H7 (cell line): ENCODE measurements at places on chromosomes 1 and 21.
A peak's percentile ranks its signal among the peaks of the same experiment; 100 is the strongest.

GRCh38 chr1:233367057-233367803, 39.7 kb downstream of the MAP3K21 start:
- DNase-seq: peak; percentile 44

DNA sequence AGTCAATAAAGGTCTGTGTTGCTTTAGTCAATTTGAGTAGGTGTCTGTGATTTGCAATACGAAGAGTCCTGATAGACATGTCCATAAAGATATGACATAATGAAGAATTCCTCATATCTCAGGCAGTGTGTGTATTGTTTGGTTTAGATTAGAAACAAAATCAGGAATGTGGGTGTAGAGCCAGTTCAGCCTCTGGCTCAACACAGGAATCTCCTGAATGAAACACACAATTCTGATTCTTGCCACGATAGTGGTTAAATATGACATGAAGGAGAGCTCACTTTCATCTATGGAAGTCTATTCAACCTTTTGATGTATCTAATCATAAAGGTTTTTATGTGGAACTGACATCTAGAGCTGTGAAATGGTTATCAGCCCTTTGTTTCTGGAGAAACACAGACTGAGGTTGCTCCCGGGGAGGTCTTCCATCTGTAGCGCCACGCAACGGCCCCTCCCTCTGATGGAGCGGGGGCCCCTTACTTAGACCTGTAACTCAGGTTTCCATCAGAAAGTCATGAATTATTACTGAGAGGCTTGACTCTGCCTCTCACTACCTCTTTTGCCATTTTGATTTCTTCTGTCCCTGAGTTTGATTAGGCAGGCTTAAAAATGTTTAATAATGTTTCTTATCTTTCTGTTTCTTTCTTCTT, 19.5 kb downstream of the TSPAN2 start:
- no peak for DNase-seq

GRCh38 chr1:223222377-223222776, 79.3 kb upstream of the TLR5 start:
- DNase-seq: no peak

GRCh38 chr1:64890699-64891447, 75.5 kb downstream of the JAK1 start:
- DNase-seq: no peak

DNA sequence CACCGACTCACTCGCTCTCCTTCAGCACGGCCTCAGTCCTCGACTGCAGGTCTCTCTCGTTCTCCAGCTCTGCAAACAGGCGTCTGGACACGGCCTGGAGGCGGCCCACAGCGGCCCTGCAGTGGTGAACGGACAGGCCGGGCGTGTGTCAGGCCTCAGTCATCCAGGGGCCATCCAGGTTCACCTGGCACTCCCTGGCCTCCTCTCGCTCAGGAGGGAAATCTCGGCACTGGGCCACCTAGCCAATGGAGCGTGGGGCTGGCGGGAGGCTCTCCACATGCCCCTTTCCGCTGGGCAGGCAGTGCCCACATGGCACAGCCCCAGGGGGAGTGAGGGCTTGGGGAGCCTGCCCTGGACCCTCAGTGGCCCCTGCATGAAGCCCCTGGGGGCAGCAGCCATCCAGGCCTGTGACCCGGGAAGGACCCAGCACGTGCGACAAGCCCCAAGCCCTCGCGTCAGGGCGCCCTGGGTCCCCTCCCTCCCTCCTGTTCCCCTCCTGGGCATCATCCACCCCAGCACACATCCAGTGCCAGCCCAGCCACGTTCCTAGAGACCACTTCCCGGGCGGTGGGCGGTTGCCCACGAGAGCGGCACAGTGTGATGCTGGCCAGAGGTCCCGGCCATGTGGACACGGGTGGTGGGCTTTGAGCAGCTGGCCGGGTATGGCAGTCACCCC, 18.1 kb downstream of the CFAP74 start:
- peak; percentile 64 for DNase-seq

DNA sequence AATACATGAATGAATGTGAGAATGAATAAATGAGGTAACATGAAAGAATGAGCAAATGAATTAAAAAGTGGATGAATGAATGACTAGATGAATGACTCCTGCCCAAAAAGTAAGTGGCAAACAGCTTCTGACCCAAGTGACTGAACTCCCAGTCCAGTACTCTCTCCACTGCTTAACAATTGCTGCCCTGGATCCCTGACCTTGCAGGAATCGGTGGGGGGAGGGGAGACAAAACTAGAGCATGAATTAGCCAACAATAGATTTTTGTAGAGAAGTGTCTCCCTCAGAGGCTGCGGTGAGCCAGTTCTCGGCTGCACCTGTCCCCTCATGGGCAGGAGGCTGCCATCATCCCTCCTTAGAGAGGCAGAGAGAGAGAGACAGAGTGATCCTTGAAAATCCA, 5.9 kb upstream of the GRIK3 start:
- DNase-seq: no peak

GRCh38 chr1:221711656-221712055, 30.2 kb downstream of the DUSP10 start:
- no peak for DNase-seq

DNA sequence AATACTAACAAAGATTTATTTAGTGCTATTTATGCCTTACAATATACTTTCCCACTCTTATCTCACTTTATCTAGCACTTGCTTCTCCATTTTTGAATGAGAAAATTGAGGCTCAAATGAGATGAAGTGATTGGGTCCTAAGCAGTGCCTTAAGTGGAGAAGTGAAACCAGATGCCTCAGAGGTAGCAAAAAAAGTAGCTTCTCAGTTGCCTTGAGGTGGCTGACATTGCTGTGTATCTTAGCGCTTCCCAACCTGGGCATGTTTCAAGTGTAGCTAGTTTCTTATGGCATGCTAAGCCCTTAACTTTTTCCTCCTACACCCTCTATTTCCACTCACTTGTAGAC, 390.4 kb downstream of the OMA1 start:
- no peak for DNase-seq

DNA sequence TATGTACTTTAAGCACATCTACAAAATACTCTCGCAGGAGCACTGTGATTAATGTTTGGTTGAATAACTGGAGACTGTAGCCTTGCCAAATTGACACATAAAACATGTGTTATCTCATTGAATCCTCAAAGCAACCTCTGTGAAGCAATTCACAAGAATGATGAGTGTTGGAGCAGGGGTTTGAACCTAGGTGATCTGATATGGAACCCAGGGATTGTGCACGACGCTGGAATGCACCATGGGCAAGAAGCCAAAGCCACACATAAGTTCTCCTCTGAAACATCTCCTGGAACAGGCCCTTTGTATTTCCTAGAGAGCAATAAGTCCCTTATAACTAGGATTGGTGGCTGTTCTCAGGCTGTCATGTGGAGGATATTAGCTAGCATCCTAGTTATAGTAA, 124.6 kb upstream of the IVNS1ABP start:
- DNase-seq: no peak

GRCh38 chr1:98732985-98733781, 71.7 kb downstream of the SNX7 start:
- no peak for DNase-seq
